NCI-H1048 (cell line): ENCODE measurements at places on chromosomes 11 and 22.

DNA sequence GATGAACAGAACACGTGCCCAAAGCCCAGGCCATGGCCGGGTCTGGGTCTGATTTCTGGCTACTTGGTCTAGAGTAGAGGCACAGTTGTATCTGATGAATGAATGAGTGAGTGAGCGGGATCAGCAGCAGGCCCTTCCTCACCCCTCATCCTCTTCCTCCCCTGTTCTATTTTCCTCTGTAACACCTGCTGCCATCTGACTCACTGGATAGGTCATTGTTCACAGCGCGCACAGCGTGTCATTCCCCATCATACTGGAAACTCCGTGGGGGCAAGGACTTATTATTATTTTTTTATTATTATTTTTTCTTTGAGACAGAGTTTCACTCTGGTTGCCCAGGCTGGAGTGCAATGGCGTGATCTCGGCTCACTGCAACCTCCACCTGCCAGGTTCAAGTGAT is 13.9 kb downstream of the NCF4 start:
- DNase-seq: no peak

GRCh38 chr11:110890995-110891394 is 178.8 kb upstream of the ARHGAP20 start:
- DNase-seq: no peak

GRCh38 chr11:2677127-2677526 is 22.7 kb downstream of the KCNQ1OT1 start:
- no peak for DNase-seq

DNA sequence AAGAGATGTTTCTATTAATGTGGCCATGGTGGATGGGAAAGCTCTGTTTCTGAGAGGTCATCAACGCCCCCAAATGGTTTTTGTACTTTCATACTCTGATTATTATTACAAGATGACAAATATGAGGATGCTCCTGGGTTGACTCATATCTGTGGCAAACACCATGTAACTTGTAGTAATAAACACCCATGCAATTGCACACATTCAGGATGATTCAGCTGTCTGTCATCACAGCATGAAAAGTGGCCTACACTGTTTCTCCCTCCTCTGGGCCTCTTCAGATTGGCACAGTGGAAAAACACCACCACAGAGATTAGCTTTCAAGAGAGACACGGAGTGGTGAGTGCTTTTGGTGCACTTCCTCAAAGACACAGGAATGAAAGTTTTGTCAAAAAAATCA is 85.4 kb downstream of the MTNR1B start:
- DNase-seq: no peak

DNA sequence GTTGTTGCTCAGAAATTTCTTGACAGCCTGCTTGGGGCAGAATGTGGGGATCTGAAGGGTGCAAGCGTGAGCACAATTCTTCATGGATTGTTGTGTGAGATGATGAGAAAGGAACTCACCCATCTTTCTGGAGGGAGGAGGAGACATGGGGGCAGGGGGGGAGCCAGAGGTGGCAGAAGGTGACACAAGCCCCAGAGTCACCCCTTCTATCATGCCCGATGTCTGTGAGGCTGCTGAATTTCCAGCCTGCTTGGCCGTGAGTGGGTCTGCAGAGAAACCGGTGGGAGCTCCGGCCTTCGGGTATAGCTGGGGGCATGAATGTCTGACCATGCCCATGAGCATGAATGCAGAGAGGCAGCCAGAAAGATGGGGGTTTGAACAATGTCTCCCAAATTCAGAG is 870.7 kb downstream of the TBC1D22A start:
- no peak for DNase-seq

DNA sequence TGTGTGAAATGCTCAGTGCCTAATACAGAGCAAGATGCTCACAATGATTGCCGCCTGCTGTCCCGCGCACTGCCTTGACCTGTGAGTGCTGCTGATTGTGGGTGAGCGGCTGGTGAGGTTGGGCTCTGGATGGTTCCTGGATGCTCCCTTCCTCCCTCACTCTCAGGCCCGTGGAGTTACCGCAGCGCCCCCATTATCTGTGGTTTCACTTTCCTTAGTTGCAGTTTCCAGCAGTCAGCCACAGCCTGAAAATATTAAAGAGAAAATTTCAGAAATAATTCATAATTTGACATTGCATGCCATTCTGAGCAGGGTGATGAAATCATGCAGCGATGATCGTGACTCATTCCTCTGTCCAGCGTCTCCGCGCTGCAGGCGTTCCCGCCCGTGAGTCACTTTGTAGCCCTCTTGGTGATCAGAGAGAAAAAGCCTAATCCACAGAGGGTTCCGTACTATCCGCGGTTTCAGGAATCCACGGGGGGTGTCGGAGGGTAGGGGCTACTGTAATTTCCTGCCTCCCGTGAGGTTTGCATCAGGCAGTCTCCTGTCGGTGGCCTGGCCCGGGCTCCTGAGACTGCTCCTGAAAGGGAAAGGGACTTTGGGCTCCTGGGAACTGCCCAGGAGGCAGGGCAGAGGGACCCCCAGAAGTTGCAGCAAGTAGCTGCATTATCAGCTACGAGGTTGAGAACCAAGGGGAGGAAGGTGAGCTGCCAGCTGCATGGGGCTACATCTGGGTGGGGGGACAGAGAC is 10.6 kb downstream of the RPL3 start:
- no peak for DNase-seq

- no peak for DNase-seq
Measured at GRCh38 chr22:19569276-19569640, 45.0 kb upstream of the CLDN5 start.

- DNase-seq: no peak
Measured at GRCh38 chr11:59179121-59179520, 7.2 kb downstream of the DTX4 start.

DNA sequence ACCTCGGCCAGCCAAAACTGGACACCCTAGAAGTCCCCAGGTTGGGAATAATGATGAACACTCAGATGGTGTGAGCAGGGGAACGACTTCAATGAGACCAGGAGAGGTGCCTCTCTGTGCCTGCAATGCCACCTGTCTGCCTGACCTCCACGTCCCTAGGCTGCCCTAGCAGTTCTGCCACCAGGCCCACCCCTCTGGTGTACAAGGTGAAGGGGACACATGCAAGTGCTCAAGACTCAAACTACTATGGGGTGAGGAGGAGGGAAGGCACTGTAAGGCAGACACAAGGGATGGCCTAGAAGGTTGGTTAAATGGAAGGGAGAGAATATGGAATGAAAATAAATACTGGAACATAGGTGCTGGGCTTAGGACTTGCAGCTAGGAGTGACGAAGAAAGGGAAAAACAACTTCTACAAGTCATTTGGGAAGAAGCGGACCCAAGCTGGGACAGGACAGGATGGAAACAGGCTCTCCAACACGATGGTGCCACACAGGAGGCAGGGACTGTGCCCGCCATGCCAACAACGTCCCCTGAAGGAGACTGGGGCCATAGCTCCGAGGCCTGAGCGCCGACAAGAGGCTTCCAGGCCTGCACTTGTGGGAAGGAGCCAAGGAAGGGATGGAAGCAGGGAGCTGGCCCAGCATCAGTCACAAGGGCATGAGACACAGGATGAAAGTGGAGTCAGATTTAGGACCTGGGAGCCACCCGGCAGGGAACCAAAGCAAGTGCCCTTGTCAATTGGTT is 18.5 kb downstream of the SERPIND1 start:
- DNase-seq: no peak

DNA sequence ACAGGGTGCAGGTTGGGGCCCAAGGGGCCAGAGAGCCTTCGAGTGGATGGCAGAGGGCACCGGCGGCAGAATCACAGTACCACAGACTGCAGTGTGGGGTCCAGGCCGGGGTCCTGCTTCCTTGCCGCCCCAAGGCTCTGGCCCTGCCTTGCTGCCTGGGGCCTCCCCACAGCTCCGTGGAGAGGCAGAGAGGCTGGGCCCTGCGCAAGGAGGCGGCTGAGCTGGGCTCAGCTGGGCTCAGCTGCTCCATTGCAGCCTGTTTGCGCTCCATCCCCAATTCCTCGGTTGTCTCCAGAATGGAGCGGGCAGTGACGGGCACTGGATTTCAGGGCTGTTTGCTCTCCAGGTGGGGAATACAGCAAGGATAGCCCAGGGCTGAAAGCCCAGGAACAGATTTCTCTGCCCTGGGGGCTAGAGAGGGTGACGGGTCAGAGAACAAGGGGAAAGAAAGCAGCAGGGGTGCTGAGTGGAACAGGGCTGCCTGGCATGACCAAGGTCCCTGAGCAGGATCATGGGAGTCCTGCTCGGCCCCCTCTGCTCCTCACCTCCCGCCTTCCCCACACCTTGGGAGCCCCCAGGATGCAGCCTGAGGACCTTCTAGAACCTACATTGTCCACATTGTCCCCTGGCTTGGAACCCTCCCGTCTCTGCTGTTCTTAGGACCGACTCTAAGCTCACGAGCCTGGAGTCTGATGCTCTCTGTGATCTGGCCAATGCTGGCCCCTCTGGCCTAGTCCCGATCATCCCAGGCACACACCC is 18.9 kb downstream of the MRGPRG start:
- DNase-seq: no peak

DNA sequence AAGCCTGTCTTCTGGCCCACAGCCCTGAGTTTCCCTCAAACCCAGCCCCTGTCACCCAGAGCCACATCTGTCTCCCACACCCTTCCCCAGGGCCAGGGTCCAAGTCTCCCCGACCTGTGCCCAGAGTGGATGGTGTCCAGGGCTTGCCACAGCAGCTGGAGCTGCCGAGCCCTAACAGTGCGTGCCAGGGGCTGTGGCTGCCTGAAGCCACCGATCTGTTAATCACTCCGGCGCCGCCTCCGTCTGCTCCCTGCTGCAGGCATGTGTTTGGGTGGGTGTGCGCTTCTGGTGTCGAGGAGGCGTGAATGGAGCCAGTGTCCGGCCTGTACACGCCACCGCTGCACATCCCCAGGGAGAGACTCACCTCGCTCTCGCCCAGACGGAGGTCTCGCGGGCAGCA is 26.1 kb downstream of the SHISAL1 start:
- DNase-seq: no peak

- DNase-seq: no peak
Measured at GRCh38 chr11:119739021-119739703, 10.2 kb upstream of the NECTIN1 start.
